ENCODE measurements at places on chromosomes 6 and 20.

DNA sequence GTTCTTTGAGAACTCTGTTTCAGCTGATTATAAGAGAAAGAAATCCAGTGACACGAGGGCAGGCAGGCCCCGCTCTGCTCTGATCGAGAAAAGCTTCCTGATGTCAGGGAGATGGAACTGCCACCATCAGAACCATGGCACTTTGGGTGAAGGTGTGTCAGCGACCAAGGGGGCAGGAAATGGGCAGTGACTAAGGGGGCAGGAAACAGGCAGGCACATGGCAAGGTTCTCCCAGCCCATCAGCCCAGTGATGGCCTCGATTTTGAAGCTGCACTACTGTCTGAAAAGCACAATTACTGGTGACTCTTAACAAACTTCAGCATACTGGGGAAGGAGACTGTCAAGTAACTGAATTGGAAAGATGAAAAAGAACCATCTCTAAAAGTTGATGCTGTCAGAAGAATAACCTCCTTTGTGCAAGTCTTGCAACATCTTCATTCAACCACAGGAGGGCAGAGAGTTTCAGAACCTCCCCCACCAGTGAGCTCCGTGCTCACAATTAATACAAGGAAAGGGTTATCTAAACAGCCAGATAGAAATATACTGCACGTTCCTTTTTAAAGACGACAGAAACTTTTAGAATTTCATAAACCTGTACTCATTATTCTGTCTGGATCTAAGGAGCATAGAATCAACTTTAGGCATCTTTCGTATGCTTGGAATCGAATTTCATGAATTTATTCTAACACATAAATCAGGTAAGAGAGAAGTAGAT is 39.1 kb downstream of the TMX4 start:
- DNase-seq, result peak; percentile 58

GRCh38 chr20:11255860-11256259 is 582.1 kb upstream of the JAG1 start:
- DNase-seq, result no peak

DNA sequence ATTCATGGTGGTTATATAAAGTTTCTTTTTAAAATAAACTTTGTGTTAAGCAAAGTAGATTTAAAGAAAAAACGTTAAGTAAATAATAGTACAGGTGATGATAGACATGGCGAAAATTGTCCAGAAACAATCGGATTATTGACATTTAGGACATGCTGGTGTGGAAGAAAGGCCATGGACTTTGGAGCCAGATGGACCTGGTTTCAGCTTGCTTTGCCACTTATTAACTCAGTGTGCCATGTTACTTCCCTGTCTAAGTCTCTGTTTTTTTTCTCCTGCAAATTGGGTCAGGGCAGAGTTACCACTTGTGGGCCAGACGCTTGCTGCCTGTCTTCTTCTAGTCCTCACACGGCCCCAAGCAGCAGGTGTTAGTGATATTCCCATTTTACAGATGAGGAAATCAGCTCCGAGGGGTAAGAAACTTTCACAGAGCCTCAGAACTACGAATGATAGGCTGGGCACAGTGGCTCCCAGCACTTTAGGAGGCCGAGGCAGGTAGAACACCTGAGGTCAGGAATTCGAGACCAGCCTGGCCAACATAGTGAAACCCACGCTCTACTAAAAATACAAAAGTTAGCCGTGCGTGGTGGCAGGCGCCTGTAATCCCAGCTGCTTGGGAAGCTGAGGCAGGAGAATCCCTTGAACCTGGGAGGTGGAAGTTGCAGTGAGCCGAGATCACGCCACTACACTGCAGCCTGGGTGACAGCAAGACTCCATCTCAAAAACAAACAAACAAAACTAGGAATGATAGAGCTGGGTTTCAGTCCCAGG is 12.4 kb downstream of the KIF3B start:
- DNase-seq, result no peak

DNA sequence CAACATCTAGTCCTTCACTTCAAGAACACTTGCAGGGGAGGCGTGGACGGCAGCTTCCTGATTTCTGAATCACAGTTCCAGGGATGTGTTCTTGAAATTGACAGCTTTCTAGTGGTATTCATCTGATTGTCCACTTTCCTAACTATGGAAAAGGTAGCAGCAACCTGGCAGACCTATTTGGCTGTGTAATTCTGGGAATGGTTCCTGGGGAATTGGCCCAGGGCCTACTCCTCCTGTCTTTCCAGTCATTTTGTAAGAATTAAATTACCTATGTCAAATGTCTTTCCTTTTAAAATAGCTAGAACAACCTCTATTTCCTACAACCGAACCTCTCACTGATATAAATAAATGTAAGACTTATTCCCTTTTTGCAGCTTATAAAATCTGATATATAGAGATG is 85.5 kb upstream of the RSPO3 start:
- DNase-seq, result no peak

- DNase-seq, result no peak
Observed at GRCh38 chr6:65633501-65633900, 73.5 kb downstream of the EYS start.

DNA sequence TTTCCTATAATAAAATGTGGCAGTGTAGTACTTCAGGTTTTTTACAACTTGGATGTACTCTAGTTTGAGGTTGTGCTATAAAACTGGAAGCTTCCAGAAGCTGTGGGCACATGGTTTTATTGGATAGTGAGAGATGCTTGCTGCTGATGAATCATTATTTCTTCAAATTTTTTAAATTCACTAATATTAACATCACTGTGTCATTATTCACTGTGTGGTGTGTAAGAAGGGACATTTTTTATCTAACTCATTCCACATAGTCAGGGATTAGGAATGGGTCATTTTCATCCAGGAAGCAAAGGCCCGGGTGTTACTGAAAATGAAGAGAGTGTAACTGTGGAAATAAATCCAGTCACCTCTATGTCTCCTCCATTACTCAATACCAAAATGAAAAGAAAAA is 421.0 kb downstream of the TENT5A start:
- no peak for DNase-seq

- DNase-seq, result no peak
Observed at GRCh38 chr6:47437592-47437991, 40.0 kb upstream of the CD2AP start.

- DNase-seq, result no peak
Observed at GRCh38 chr6:31784098-31784925, 7.2 kb upstream of the VWA7 start.

DNA sequence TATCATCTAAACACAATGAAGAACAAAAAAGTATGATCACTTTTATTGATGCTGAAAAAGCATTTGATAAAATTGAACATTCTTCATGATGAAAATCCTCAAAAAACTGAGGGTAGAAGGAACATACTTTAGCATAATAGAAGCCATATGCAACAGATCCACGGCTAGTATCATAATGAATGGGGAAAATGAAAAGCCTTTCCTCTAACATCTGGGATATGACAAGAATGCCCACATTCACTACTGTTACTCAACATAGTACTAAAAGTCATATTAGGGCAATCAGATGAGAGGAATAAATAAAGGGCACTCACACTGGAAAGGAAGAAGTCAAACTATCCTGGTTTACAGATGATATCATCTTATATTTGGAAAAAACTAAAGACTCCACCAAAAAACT is 256.6 kb downstream of the RFPL4B start:
- no peak for DNase-seq

- DNase-seq, result no peak
Observed at GRCh38 chr6:103122766-103123601, 1729.5 kb downstream of the GRIK2 start.

GRCh38 chr6:165515963-165516624 is 146.9 kb downstream of the PDE10A start:
- DNase-seq, result no peak

DNA sequence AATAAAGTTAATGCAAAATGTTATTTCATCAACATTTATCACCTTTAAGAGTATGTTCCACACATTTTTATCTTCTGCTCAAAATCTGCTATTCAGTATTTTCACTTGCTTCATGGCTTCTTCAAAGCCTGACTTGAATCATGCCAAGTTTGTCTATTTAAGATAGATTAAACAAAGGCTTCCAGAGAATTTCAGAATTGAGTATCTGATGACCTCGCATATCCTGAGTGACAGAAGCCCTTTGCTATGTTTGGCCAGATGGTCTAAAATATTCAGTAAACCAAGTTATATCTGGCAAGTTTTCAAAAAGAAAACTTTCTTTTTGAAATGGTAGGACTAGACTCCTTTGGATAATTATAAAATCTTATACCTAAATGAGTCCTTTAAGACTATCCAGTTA is 348.9 kb upstream of the KCNQ5 start:
- DNase-seq, result no peak

DNA sequence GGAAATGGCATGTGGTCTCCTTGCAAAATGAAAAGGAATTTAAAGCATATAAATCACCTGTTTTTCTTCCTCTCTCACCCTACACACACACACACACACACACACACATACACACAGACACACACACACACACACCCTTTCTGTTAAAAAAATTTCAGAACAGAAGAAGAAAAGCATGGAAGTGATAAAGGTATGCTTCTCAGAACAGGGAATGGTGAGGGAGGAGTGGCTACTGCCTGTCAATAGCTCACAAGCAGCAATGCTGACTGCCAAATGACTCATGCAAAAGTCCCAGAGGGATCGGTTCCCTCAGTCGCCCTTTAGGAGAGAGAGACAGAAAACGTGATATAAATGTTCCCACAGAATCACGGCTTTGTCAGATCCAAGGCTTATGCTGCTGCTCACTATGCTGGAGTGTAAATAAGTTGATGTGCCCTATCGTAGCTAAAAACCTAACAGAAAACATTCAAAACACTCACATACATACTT is 102.6 kb downstream of the IBTK start:
- DNase-seq, result no peak

GRCh38 chr6:131602781-131603312 is 25.2 kb downstream of the MED23 start:
- DNase-seq, result no peak

DNA sequence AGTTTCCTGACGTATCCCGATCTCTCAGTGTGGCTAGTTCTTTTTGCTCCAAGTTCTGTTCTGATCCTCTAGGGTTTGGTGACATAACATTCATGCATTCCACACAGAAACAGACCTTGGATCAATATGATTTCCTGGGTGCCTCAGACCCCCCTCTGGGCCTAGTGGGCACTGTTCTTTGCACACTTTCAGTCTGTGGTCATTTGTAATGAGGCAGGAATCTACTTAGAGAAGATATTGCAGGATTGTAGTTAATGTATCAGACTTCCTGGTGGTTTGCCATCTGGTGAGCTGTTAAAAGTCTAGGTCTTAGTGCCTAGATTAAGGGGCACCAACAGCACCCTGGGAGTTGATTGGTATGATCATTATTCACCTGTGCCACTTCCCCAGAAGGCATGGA is 7.5 kb downstream of the BEND6 start:
- DNase-seq, result no peak
